CD4-positive, alpha-beta T cell treated with Interferon gamma for 1 hour (primary cell): ENCODE measurements at places on chromosomes 2 and 18.

DNA sequence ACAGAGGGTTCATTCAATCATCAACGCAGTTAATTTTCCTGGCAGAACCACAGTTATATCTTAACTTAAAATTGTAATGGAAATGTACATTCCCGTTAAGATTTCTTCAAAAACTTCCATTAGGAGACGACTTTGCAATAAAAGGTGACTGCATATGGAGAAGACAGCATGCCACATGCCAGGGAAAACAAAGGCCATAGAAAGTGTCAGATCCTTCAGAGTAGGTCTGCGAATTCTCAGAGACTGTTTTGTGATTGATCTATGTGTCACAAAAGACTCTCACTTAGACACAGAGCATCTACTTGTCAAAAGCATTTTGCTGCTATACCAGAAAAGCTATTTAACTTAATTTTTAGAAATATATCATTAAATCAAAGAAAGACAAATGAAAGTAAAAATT, 274.6 kb downstream of the DPP10 start:
- no peak for DNase-seq

- DNase-seq = no peak
Observed at GRCh38 chr2:63379451-63379850, 208.8 kb downstream of the WDPCP start.

GRCh38 chr2:135785032-135785431, 43.4 kb downstream of the UBXN4 start:
- DNase-seq = no peak

DNA sequence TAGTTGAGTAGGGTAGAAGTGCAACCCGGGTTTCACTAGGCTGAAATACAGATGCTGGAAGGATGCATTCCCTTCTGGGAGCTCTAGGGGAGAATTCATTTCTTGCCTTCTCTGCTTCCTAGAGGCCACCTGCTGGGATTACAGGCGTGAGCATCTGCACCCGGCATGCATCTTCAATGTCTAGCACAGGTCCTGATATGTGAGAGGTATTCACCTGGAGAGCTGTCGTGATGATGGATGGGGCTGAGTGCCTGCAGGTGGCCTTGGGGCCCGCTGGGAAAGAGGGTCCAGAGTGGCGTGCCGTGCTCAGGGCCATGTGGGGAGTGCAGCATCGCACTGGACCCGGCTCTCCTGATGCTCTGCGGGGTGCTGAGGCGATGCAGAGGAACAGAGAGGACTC, 6.6 kb upstream of the NTSR2 start:
- DNase-seq = no peak

- DNase-seq = no peak
Observed at GRCh38 chr2:18924886-18925285, 335.5 kb upstream of the NT5C1B start.

DNA sequence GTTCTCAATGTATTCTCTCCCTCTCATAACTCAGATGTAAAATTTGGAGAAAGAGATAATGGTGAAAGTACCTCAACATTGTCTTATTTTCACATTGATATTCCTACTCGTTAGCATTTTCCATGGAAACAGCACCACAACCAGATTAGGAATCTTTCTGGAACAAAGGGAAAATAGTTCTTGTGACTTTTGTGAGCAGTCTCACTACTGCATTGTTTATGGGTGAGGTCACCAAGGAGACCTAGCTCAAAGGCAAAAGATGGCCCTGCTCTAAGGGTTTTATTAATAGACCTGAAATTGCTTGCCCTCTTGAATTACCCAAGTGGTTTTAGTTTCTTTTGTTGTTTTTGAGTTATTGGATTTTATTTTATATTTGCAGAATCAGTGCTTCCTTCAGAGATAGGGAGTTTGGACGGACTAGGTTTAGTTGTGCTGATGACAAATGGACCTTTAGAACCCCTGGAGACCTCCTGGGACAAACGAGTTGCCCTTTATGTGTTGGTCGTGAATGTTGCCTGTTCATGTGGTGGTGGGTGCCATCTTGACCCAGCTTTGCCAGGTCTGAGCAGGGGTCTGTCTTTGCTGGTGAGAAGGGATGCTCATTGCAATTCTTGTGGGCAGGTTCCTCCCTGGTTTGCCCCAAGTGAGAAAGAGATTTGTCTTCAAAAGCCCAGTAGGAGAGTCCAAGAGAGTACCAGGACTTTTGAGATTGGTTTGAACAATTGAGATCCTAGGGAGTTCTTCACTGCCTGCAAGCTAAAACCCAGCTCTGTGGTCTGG, 58.1 kb downstream of the INPP4A start:
- DNase-seq = no peak

- no peak for DNase-seq
Observed at GRCh38 chr2:12490641-12491040, 226.1 kb upstream of the TRIB2 start.

- no peak for DNase-seq
Observed at GRCh38 chr18:66731890-66732289, 128.0 kb upstream of the CDH19 start.

DNA sequence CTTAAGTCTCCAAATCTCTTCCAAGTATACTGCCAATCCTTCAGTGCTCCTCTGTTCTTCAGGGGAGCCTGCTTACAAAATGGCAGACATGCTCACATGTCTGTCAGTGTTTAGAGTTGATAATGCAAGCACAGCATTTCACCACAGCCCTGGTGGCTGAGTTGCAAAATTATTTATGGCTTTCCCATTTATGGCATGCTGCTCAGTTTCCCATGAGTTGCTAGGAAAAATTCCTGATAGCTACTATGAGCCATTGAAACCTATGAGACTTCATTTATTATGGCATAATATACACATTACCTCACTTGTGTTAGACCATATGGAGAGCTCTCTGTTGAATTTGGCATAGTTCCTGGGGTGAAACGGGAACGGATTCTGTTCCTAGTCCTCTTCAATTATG, 448.7 kb upstream of the TCF4 start:
- no peak for DNase-seq

DNA sequence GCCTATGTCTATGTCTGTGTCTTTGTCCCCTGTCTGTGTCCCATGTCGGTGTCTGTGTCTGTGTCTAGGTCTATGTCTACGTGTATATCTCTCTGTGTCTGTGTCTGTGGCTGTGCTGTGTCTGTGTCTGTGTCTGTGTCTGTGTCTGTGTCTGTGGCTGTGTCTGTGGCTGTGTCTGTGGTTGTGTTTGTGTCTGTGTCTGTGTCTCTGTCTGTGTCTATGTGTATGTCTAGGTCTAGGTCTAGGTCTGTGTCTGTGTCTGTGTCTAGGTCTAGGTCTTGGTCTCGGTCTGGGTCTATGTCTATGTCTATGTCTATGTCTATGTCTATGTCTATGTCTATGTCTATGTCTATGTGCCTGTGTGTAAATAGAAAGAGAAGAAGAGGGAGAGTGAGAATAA, 11.9 kb downstream of the IL1R2 start:
- DNase-seq = no peak

DNA sequence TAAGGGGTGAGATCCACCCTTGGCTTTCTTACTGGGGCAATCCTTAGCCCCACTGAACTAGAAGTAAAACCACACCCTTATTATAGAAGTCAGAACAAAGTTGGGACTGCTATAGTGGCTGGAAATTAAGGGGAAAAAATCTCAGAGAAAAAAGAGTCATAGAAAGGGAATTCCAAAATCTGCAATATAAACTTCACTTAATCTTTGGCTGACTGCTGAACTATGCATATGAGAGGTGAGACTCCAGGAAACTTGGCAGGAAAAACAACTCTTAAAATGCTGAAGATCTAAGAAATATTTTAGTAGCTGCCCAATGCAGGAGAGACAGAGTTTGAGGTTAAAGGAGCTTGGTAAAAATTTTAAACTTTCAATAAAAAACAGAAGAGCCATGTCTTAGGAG, 201.8 kb upstream of the FN1 start:
- DNase-seq = no peak

DNA sequence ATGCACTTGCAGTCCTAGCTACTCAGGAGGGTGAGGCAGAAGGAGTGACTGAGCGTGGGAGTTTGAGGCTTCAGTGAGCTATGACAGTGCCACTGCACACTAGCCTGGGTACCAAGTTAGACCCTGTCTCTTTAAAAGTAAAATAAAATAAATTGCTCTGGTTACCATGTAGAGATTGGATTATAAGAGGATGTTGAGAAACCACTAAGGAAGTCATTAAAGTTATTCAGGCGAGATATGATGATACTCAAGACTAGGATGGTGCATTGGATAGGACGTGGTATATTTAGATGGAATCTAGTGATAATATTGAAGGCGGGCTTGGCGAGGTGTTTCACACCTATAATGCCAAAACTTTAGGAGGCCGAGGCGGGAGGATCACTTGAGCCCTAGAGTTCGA, 50.6 kb downstream of the BMPR2 start:
- no peak for DNase-seq

- no peak for DNase-seq
Observed at GRCh38 chr2:101989740-101990460, 1.9 kb upstream of the IL1R2 start.

DNA sequence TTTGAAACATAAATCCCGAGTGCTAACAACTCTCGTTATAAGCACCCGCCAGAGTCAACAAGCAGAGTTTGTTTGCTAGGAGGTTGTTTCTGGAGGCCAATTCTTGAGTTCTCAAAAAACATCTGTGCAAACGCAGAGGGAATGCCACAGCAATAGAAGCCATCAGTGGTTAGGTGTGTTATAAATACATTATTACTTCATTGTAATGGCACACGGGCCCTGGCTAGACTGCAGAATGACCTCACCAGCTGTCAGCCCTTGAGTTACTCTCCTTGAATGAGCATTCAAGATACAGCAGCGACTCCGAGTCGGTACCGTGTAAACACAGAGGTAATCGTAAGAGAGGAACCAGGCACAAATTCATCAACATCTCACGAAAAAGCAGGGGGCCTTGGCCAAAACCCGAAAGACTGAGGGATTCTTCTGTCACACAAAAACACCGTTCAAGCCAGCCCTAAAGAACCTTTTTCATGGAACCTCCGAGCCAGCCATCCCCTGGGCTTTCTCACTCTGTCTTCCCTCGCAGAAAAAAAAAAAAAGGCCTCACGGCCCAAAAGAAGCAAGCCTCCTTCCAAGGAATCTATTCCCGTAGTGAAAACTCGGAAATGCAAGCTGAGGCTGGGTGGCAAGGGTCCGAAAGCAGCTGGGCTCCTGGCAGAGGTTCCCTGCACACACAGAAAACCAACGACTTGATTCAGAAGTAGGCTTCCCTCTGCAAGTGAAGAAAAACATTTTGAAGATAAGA, 133.7 kb upstream of the MEIS1 start:
- DNase-seq = no peak

- DNase-seq = no peak
Observed at GRCh38 chr2:107036293-107036692, 150.3 kb upstream of the ST6GAL2 start.
